ENCODE measurements at places on chromosomes 5 and 9.

DNA sequence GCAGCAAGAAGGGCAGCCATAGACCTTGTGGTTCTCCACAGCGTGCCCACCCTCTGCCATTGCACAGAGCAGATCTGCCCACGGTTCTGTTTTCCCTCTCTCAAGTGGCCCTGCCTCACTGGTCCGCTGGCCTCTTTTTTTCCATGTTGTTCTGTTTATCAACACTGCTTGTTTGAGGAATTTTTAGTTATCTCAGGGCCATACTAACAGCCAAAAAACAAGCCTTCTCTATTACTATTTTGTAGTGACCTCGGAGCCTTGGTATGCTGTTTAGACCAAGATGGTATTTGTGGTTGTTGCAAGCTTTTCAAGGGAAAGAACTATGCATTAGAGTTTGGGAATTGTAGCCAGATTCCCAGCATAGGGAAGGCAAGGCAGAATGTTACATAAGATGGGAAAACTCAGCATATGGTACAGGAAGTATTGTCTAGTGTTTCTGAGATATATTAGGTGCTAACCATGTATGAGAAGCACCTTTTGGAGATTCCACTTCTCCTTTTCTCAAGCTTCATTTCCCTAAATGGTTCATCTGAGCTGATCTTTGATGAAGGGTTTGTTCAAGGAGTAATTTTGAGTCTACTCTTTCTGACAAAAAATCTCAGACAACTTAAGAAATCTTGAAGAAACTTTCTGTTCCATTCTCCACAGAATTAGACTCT lies 54.3 kb downstream of the NUP214 start:
- peak; percentile 84 for DNase-seq

GRCh38 chr9:6218099-6218502 lies 2.5 kb downstream of the IL33 start:
- DNase-seq = peak; percentile 58

- DNase-seq = peak; percentile 73
Measured at GRCh38 chr5:146048994-146049703, 56.2 kb downstream of the PLAC8L1 start.

- DNase-seq = no peak
Measured at GRCh38 chr9:37243588-37244345, 123.4 kb downstream of the ZCCHC7 start.

DNA sequence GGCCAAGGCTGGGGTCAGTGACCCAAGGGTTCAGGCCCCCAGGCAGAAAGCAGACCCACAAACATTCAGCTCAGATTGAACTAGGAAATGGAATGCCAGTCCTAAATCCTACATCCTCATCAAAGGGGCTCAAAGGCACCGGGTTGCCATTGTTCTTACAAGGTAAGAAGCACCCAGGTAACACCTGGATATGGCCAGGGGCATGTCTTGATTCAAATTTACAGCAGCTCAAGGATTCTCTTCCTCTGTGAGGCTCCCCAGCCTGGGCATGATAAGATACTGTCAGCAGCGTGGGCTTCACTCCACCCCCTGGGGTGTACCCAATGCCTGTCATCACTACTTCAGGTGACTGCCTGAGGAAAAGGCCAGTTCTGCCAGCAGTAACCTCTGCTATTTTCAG lies 92.1 kb upstream of the FSTL4 start:
- no peak for DNase-seq

- DNase-seq = no peak
Measured at GRCh38 chr9:128747241-128747640, 23.3 kb upstream of the ZDHHC12 start.

DNA sequence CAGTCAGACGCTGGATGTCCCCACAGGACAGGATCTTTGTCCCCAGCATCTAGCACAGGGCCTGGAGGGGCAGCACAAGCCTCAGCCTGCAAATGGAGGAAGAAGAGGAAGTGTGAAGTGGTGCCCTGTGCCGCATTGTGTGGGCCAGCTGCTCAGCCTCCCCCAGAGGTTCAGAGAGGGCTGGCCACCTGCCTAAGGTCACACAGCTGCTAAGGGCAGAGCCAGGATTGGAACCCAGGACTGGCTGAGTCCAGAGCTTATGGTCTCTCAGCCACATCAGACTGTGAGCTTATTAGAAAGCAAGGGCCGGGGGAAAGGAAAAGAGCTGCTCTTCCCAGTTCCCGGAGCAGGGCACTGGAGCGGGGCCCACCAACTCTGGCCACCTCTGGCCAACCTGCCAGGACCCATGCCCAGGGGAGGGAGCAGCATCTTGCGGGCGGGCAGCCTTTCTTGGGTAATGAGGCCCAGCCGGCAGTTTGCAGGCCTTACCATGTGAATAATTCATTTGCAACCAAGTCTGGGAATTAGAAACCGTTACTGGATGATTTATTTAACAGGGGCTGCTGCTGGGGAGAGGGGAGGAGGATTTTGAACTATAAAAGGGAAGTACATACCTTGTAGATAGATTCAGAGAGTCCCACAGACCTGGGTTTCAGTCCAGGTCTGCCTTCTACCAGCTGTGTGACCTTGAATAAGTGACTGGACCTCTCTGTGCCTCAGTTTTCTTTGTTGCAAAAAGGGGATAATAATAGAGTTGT lies 11.6 kb upstream of the CRB2 start:
- DNase-seq = no peak
